Stimulated activated CD4-positive, alpha-beta T cell treated with anti-CD3 and anti-CD28 coated beads, Interleukin-2, amount 100 ng/mL, for 24 hours (primary cell): ENCODE measurements at places on chromosomes 4 and X.

- no peak for DNase-seq
Observed at GRCh38 chr4:169846396-169846795, 88.7 kb upstream of the HPF1 start.

GRCh38 chr4:150126201-150126863 lies 48.1 kb downstream of the DCLK2 start:
- no peak for DNase-seq

GRCh38 chr4:1187182-1187581 lies 14.8 kb upstream of the SPON2 start:
- no peak for DNase-seq

DNA sequence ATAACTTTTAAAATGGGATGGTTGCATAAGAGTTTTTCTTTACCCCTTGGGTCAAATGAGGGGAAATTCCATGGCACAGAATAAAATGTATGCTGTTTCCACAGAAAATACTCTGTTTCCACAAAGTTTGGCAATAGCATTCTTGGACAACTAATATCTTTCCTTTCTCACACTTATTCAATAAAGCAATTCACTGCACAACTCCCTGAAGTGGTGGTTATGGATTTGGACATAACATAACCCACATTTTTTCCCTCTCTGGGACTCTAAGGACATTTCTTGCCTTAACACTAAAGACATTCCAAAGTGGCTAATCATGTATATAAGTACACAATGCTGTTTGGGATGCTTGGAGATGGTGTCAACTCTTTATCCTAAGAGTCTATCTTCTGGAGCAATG lies 51.7 kb upstream of the GPM6B start:
- no peak for DNase-seq

- DNase-seq: no peak
Observed at GRCh38 chr4:94256828-94257227, 49.2 kb downstream of the SMARCAD1 start.

DNA sequence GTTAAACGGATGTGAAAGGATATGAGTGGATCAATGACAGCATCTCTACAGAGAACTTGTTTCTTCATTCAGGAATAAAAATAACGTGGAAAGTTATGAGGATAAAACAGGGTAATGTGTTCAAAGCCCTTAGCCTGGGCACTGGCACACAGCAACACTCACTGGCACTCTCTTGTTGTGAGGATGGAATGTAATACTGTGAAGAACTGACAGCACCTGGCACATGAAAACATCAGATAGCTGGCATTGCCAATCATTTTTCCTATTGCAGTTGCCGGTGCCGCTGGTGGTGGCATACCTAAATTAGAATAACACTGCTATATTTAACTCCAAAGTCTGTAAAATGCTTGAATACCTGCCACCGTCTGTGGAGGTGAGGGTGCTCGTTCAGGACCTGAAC lies 1061.2 kb downstream of the DMD start:
- no peak for DNase-seq

GRCh38 chrX:68755616-68756125 lies 73.2 kb upstream of the EFNB1 start:
- DNase-seq: no peak

GRCh38 chrX:122445466-122445865 lies 738.6 kb upstream of the GRIA3 start:
- DNase-seq: no peak

GRCh38 chrX:74506317-74507115 lies 85.2 kb downstream of the SLC16A2 start:
- no peak for DNase-seq

DNA sequence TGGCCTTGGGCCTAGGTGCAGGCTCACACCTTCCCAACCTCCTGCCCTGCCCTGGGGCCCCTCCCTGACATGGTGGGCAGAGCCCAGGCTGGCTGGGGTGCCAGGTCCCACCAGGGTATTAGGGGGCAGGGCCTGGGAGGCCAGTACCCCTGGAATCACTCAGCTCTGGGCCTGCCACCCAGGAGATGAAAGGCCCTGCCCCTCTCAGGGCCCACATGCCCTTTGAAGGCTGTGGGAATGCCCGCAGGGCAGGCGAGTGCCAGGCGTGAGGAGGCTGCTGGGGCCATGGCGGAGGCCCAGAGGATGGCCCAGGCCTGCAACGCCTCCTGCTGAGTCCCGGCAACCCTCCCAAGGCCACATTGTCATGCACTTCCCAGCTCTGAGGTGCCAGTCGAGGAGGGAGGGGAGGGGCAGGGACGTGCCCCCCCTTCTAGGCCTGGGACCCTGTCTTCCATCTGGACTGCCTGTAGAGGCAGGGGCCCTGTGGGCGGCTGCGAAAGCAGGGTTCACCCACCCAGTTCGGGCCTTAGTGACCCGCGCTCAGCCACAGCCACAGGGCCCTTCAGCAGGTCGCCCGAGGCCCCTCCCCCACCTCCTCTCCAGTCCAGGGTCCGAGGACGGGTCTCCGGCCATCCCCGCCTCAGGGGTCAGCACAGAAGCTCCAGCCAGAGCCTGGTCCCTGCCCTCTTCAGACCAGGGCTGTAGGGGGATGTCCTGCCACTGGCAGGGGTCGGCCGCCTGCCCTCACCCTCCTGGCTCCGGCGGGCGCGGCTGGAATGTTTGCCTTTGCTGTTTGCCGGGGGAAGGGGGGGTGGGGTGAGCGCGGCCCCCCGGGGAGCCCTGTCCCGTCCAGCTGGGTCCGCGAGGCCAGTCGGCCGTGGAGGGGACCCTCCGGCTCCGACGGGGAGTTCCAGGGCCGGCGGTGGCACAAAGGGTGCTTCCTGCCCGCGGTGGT lies 26.7 kb upstream of the FGFR3 start:
- no peak for DNase-seq

DNA sequence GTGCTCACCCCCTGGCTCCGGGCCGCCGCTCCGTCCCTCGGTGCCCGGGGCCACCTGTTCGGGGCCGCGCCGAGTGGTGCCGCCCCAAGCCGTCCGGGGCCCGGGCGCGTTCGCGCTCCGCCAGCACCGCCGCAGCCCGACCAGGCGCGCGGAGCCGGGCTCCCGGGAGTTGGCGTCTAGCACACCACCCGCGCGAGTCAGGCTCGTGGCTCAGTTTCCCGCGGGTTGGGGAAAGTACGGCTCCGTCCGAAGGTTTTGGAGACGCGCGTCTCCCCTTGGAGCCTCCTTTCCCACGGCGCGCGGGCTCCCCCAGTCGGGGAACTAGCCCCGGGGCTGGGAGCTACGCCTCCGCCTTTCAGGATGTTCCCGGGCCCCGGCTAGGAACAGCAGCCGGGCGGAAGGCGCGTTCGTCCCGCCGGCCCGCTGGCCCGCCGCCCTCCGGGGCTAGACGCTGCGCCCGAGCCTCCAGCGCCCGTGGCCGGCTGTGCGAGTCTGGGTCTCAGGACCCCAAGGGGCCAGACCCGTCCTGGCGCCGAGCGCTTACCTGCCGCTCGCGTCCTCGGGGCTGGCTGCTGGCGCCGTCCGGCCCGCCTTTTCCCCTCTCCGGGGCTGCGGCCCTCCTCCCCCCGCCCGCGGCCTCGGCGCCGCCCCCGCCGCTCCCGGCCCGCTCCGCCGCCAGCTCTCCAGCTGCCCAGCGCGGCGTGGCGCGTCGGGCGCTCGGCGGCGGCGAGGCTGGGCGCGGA lies at the start of gene ADGRG2:
ADGRG2 (minus strand) TSS at position 571 of the 743 bp plus-strand sequence. CDS start 53,634 bp downstream, outside the sequence.
- DNase-seq: peak; percentile 3

- no peak for DNase-seq
Observed at GRCh38 chr4:26094911-26095310, 180.9 kb downstream of the SMIM20 start.

DNA sequence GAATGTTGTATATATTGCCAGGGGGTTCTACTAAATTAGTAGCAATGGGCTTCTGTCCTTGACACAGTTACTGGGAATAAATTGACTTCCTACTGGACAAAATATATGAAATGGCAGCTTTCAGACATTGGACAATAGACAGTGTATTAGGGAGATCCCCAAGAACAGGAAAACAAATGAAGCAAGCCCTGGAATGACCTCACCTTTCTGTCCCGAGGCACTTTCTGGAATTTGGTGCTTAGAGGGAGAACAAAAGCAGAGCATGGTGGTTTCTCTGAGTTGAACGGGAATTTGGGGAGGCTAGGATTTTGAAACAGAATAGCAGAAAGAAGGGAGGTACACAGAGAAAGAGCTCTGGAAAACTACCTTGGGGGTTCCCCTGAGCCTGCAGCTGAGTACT lies 187.7 kb upstream of the MAGEB2 start:
- DNase-seq: no peak

DNA sequence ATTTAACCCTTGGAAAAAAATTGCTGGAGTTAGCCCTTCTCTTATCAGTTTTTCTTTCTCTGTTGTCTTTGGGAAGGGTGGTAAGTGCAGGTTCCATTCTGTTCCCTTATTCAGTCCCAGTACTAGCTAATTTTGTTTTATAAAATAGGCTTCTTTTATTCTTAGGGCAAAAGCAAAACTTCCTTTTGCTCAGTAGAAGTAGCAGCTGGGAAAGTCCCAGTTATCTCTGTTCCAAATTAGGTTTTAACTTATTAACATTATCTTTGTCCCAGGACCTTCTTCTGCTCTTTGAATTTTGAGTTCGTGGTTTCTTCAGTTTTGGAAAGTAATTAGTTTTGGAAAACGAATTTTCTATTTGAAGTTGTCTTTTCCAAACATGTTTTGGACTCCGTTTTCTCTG lies 61.1 kb downstream of the BANK1 start:
- DNase-seq: no peak

GRCh38 chr4:55736605-55737183 lies 82.9 kb upstream of the EXOC1L start:
- DNase-seq: no peak

GRCh38 chrX:21735038-21735767 lies 22.7 kb downstream of the SMPX start:
- DNase-seq: no peak

DNA sequence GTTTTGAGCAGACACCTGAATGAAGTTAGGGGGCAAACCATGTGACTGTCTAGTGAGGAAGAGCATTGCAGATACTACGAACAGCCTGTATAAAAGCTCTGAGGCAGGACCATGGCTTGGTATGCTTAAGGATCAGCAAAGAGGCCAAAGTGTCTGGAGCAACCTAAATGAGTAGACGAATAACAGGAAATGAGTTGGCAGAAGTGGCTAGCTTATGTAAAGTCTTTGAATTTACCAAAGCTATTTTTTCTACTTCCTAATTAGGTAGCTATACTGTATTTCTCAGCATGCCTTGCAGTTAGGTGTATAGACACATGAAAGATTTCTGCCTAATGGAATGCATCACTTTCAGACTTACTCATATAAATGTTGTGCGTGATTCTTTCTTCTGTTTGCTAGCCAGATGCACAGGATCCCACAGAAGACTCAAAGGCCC lies 9.3 kb upstream of the GPRIN3 start:
- DNase-seq: peak; percentile 32

GRCh38 chr4:2116687-2117400 lies 57.7 kb downstream of the NAT8L start:
- no peak for DNase-seq

- no peak for DNase-seq
Observed at GRCh38 chr4:65747386-65747785, 77.1 kb upstream of the EPHA5 start.

DNA sequence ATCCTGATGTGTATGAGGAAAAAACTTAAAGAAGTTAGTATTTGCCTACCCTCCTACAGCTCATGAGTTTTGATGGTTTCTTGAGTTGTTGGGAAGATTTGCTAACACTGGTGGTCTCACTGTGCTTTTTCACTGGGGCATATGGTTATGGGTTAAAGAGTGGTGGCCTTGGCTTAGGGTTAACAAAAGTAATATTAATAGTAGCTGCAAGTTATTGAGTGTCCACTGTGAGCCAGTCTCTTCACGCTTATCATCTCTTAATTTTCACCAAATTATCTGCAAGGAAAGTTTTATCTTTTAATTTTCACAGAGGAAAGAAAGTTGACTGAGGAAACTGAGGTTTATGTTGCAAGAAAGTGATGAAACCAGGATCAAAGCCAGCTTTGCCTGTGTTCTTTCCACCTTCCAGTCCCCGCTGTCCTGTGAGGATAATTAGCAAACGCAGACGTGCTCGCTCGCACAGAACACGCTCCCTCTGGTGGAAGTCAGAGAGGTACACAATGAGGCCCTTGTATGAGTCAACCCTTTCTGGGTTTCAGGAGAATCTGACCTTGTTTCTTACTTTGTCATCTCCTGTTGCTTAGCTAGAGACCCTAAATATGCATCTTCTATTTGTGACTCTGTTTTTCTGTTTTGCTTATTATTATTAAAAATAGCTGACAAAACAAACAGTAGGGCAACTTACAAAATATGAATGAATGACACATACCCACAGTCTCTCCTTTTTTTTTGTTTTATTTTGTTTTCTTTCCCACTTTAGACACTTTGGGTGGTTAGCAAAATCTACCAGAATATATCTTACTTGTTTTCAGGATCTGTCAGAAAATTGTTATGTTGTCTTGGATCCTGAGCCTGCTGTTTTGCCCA lies 94.3 kb downstream of the DDIT4L start:
- peak; percentile 53 for DNase-seq

DNA sequence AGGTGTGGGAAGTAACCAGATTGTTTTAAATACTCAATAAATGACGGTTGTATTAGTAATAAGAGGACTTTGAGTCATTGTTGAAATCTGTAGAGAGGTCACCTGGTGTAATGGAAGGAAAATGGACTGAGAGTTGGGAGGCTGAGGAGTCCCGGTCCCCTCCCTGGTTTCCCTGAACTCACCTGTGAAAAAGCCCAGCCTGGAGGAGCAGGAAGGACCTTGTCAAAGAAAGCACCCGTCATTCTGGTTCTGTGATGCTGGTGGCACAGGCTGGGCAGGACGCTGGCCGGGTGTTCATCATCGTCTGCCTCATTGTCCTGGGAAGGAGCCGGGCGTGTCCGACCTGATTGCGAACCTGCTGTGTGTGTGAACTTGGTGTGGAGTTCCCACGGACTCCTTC lies 70.8 kb downstream of the SORCS2 start:
- DNase-seq: no peak

DNA sequence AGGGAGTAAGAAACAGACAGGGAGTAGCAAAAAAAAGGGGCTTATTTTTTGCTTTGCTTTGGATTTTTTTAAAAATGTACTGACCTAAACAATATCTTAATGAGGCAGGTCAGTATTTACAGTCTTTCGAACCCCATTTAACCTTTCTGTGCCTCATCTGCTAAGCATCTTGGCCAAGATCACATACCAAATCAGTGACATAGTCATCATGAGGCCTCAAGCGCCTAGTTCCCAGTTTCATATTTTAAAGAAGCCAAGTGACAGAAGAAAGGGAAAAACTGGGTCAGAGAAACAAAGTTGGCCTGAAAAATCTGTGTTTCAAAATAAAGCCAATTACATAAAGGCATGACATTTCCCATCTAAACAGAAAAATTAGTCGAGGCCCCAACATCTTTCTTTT lies 94.6 kb upstream of the WDR44 start:
- DNase-seq: no peak

DNA sequence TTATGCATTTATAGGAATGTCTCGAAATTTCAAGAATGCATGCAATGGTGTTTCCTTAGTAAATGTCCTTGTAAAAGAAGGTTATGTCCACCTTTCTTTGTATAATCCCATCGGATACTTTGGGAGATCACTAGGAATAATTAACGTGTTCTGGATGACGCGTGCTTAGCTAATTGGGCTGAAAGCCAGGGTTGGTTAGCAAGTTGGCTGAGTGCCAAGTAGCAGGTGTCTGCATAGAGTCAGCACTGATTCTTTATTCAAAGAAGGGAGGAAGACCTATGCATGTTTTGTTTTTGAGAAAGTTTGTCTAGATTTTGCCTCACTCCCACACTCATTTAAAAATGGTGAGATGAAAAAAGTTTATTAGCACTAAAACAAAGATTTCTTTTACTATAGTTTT lies 144.6 kb downstream of the SOX3 start:
- no peak for DNase-seq
